Islet precursor cell (in vitro differentiated cells): ENCODE measurements at places on chromosomes 13 and 19.

DNA sequence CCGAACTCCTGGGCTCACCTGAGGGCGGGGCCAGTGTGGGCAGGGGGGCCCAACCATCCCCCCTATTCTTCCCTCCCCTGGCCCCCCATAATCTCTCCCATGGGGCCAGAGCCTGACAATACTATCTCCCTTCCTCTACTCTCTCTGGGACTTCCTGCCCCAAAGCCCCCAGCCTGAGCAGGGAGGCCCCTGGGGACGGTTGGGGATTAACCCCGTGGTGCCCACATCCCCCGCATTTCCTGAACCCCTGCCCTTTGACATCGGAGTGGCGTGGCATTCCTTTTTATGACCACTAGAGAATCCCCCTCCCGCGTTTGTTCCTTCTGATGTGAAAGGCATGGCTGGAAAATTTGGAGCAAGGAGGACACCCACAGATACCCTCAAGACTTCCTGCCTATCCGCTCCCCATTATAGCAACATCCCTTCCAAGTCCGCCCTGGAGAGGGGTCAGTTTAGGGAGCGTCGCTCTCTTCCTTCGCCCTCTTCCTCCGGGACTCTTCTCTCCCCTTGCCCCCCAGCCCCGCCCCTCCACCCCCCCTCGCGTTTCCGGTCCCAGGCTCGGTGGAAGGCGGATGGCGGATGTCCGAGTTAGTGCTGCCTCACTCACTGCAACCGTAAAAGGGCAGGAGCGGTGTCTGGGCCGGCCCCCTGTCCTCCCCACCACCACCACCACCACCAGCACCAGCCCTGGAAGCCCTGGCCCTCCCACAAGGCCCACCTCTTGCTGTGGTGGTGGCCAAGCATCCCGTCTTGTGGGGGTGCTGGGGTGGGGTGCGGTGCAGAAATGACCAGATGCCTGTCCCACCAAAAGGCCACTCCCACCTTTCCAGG, 1.8 kb downstream of the VASP start:
- peak; percentile 94 for DNase-seq

- DNase-seq: no peak
Observed at GRCh38 chr19:30228113-30228834, 143.9 kb upstream of the ZNF536 start.

GRCh38 chr19:38944981-38945506, 14.3 kb downstream of the MRPS12 start:
- no peak for DNase-seq

DNA sequence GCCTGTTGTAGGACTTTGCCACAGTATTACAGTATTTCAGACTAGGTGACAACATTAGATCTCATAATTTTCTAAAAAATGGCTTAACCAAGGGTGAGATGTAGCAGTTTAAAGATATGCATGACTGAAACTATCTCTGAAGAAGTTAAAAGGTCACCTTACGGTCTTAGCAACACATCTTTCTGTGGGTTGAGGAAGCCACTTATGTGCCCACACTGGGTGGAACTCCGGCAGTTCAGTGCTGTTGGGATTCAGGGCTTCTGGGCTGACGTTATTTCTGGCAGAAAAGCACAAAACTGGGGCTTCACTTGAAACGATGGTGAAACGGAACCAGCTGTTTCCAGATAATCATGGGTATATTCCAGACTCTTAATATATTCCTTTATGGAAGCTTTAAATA, 697.3 kb downstream of the PCDH9 start:
- DNase-seq: no peak

DNA sequence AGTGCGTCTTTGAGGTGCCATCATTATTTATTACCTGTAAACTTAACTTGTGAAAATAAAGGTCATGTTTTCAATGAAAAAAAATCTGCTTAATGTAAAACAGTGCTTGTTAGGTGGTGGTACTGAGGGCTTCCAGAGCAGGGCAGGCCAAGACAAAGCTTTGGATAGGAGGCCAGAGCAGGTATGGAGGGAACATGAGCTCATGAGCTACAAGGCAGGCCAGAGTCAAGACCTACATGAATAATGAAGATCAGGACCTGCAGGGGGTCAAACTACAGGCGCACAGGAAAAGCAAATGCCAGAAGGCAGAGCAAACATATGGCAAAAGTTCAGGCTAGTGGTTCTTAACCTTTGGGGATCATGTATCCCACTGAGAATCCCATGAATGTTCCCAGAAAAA, 343.5 kb downstream of the GPC5 start:
- DNase-seq: no peak

- no peak for DNase-seq
Observed at GRCh38 chr13:98521461-98522247, 55.3 kb downstream of the STK24 start.

DNA sequence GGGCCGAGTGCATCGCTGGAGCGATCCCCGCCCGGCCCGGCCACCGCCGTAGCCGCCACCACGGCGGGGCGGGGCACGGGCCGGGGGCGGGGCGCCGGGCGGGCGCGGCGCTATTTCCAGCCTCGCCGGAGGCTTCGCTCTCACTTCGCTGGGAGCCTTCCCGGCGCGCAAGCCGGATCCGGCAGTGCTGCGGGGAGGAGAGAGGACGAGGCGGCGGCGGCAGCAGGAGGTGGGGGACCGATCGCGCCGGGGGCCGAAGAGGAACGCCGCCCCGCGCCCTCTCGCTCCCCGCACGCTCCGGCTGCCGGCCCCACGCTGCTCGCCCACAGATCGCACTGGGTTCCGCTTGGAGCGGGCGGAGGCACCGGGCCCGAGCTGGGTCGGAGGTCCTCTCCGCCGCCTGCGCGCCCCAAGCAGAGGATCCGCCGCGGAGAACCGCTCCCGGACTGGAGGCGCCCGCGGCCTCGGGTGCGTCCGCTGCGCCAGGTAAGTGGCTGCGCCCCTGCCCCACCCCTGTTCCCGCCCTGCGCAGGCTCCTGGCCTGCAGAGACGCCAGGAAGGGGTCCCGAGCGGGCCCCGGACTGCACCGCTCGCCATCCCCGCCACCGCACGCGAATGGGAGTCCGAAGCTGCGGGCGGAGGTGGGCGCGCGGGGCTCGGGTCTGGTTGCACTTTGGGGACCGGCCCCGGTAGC, at the start of gene CHST8:
CHST8 (plus strand) TSS at position 143 of the 694 bp plus-strand sequence. CDS start 67,309 bp downstream, outside the sequence.
- peak; percentile 85 for DNase-seq

DNA sequence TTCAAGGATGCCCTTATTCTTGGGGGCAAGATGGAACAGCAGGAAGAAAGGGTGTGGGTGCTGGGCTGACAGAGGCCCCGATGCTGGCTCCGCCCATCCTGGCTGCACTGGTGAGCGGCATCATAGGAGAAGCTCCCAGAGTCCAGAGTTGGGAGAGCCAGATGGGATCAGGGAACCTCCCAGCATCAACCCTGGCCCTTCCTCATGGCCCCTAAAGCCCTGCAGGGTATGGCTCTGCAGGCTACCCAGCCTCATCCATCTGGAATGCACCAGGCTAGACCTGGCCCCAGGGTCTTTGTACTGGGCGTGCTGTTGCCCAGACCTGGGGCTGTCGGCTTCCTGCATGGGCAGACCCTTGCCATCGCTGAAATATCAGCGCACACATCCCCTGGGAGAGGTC, 7.9 kb upstream of the ELL start:
- DNase-seq: peak; percentile 74

DNA sequence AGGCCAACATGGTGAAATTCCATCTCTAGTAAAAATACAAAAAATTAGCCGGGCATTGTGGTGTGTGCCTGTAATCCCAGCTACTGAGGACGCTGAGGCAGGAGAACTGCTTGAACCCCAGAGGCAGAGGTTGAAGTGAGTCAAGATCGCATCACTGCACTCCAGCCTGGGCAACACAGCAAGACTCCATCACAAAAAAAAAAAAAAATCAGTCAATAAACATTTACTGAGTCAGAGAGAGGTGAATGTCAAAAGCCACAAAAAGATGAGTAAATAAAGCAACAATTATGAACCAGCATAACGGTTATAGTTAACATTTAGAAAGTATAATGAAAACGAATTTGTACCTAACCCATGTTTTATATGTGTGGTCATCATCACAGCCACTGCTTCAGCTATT, 23.1 kb downstream of the PSPC1 start:
- DNase-seq: no peak

DNA sequence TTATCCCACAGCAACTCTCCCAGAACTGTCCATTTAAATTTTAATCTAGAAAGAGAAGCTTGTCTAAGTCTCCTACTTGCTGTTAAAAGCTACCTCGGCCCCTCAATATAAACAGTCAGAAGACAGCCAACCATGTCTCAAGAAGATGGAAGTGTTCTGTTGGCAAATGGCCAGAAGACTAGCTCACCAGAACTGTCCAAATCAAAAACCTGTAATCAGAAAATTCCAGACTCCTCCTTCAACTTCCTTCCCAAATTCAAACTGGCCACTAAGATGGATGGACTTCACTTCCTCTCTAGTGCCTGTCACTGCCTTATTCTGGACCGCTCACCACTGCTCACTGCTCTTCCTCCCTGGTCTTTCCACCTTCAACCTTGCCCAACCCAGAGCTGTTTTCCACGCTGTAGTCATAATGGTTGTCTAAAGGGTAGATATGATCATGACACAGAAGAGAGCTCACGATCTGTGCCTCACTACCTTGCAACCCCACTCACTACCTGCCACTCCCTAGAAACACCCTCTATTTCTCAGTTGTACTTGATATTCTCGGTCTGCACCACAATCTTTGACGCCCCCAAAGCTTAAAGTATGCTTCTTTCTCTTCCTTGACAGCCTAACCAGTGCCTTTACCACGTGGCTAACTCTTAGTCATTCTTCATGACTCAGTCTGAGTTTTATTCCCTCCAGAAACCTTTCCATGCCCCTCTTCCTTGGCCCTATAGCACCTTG, 9.2 kb downstream of the FGF14 start:
- DNase-seq: no peak

GRCh38 chr19:14237014-14237941, 31.3 kb upstream of the ADGRL1 start:
- no peak for DNase-seq

GRCh38 chr13:80988391-80989151, 647.6 kb upstream of the SPRY2 start:
- no peak for DNase-seq

- DNase-seq: peak; percentile 83
Observed at GRCh38 chr19:4576016-4576933, 16.8 kb upstream of the SEMA6B start.

DNA sequence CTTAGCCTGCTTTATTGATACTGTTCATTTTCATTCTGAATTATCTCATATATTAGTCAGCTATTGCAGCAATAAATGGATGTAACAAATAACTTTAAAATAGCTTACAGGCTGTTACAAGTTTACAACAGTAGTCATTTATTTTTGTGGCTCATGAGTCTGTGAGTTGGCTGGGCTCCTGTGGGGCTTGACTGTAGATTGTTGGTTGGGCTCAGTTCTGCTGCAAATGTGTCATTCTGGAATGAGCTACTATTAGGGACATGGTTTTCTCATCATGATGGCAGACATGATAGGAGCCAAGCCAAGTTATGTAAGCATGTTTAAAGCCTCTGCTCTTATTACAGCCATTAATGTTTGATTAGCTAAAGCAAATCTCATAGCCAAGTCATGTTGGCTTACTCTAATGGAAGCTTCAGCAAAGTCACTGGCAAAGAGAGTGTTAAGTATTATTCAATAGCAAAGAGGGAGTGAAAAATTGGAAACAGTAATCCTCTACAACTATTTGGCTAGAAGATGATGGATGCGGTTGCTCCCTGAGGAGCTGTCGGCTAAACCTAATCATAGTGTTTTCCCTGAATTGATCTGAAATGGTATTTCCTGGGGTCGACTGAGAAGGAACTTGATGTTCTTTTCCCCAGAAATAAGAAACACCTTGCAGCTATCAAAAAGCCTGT, 391.3 kb downstream of the TDRD3 start:
- peak; percentile 50 for DNase-seq

- no peak for DNase-seq
Observed at GRCh38 chr13:35484384-35484783, 7.9 kb upstream of the MAB21L1 start.

DNA sequence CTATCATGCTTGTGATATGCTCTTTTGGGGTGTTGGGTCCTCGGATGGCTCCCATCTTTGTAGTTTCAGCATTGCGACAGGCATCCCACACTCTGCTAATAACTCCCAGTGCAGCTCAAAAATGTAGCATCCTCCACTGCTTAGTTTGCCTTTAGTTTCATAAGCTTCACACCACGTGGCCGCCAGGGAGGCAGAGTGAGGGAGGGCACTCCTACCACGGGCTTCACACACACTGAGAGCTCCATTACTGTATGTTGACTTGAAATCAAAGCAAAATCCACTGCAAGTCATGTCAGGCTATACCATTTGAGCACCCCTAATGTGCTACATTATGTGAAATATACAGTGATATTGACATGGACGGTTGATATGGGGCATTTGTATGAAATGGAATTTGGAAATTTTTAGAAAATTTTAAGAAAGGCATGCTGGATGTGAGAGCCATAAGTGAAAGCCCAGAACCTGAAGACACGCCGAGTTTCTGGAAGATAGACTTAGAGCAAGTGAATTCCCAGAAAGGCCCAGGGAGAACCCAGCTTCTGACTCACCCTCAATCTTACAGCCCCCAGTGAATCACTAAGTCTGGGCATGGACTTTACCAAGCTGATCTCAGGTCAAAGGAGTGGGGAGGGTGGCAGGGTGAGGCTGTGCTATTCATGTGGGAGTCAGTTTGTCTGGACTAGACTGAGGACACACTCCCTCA, 94.1 kb downstream of the HSPH1 start:
- peak; percentile 54 for DNase-seq

- no peak for DNase-seq
Observed at GRCh38 chr19:47438793-47439220, 19.5 kb upstream of the MEIS3 start.

DNA sequence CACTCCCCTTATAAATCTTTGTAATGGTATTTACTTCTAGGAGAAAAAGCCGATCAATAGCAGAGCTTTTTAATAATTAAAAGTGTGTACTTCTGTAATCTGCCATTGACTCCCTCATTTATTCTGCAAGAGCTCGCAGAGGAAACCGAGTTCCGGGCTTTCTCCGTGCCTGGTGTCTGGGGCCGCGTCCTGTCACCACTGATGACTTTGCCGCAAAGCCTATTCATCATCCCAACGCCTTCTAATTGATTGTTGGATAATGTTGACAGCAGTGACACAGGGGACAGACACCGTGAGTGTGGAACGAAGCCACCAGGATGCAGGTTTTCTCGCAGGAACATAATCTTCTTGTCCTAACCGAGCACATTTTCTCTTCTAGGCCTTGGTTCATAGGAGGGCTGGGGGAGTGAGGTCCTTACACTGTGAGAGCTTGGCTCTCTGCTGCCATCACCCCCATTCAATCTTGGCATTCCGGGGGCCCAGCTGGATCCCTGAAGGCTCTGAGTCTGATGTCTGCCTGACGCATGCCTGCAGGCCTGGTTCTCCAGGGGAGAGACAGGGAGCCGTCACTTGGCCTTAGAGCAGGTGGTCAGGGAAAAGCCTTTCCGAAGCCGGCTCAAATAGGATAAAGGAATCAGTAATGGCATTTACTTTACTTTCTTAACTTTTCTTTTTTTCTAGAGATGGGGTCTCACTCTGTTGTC, 110.3 kb downstream of the KDM4B start:
- no peak for DNase-seq

GRCh38 chr19:41882568-41883462, at the start of gene ARHGEF1:
TSS of gene ARHGEF1 (plus strand) at chr19:41883184. CDS start at chr19:41888083, 4,899 bp downstream.
- DNase-seq: no peak
